HCT116 (cell line): ENCODE measurements at places on chromosomes 12 and 14. TPM values are rescaled to one million over a fixed set of nuclear protein-coding genes. Genes with fewer than 3 reads are reported as not detected.

The ZNF664 gene
- 124 TPM for total RNA-seq

DNA sequence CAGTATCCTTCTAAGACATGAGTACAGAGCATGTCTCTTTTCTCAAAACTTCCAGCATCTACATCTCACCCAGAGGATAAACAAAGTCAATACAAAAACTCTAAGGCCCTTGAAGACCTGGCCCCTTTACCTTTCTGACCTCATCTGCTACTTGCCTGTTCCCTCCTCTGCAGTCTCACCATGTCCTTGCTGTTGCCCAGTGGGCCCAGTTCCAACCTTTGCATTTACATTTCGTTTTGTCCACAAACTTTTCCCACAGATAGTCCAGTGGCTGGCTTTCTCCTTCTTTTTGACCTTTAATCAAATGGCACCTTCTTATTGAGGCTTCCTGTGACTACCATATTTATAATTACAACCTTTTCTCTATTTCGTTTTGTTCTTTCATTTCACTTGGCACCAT is 1.6 kb downstream of the IRAK4 start:
- DNase-seq = no peak

GRCh38 chr14:47674543-47675465 is 601 bp downstream of the MDGA2 start:
- no peak for DNase-seq

DNA sequence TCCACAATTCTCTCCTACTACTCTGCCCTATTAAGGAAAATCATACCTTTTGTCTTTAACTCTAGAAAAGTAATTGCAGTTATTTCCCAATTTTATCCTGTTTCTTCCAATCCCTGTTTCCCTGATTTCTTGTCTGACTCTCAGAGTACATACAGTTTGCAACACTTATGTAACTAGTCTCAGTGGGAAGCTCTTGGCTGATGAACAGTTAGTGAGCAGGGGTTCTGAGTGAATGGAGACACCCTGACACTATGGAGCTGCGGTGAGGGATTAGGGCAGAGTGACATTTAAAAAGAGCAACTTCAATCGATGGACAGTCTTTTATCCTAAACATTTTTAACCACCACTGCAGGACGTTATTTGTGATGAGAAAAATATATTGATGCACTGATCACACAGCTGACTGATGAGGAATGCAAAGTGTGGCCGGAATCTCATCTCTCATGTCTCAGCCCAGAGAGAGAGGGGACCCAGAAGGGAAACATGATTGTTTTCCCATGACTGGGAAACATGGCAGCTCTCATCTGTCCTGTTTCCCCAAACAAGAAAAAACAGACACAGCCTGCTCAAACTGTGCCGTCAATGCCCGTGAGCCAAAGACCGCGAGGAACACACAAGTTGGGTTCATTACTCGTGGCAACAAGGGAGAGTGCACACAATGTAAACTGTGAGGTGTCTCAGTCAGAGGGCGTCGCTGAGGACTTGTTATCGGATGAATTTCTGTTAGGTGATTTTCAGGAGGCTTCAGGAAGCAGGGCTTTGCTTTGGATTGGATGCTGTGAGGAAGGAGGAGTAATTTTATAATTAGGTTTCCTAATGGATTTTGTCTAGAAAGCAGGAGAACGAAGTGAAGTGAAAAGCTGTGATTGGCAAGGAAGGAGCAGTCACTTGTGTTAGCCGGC is 5.2 kb upstream of the SLC6A13 start:
- no peak for DNase-seq

DNA sequence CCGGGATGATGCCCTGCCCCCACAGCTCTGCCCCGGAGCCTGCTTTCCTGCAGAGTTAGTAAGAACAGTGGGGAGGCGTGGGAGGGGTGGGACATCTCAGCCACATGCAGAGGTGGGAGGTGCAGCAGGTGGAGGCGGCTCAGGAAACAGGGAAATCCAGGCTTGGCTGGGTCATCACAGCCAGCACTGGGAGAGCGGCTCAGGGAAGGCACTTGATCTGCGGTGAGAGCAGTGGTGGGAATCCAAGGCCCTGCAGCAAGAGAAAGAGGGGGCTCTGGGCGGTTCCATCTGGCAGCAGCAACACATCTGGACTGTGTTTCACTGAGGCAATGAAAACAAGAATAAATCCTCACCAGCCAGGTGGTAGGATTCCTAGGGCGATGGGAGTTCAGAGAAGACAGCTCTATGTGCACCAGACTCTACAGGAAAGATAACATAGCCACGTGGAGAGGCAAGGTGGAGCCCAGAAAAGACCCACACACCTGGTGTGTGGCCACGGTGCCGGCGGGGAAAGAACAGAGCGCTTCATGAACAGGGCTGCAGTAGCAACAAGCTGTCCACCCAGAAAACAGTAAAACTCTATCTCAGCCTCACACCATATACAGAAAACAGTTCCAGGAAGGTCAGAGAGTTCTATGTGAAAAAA is 57.6 kb downstream of the CCDC85C start:
- no peak for DNase-seq

- DNase-seq = no peak
Observed at GRCh38 chr12:89856431-89856830, 147.8 kb upstream of the ATP2B1 start.

GRCh38 chr14:101817501-101818001 is 56.0 kb downstream of the PPP2R5C start:
- no peak for DNase-seq
